Sciatic nerve (tissue), 2 donors: ENCODE measurements at places on chromosomes 16 and 17. TPM values are rescaled to one million over a fixed set of nuclear protein-coding genes. Genes with fewer than 3 reads are reported as not detected.

DNA sequence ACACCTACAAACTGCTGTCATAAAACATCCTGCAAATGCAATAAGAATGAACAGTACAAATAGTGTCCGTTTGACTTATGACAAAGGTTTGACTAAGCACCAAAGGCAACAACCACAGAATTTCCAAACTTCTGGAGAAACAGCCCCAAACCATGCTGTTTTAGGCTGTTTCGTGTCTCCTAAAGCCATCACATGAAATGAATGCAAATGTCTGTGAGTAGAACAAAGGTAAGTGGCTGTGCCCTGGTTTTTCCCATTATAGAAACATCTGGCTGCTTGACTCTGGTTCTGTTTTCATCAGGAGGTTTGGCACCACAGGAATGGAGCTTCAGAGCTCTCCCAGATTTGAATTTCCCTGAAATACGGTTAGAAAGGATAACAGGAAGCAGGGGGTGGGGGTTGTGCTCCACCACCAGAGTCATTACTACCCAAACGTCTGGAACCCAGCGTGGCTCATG lies 4.6 kb upstream of the EMP2 start:
- DNase-seq: no peak

- DNase-seq: no peak
These were observed 426.2 kb downstream of the CDH11 start for GRCh38 chr16:64695684-64696083.

DNA sequence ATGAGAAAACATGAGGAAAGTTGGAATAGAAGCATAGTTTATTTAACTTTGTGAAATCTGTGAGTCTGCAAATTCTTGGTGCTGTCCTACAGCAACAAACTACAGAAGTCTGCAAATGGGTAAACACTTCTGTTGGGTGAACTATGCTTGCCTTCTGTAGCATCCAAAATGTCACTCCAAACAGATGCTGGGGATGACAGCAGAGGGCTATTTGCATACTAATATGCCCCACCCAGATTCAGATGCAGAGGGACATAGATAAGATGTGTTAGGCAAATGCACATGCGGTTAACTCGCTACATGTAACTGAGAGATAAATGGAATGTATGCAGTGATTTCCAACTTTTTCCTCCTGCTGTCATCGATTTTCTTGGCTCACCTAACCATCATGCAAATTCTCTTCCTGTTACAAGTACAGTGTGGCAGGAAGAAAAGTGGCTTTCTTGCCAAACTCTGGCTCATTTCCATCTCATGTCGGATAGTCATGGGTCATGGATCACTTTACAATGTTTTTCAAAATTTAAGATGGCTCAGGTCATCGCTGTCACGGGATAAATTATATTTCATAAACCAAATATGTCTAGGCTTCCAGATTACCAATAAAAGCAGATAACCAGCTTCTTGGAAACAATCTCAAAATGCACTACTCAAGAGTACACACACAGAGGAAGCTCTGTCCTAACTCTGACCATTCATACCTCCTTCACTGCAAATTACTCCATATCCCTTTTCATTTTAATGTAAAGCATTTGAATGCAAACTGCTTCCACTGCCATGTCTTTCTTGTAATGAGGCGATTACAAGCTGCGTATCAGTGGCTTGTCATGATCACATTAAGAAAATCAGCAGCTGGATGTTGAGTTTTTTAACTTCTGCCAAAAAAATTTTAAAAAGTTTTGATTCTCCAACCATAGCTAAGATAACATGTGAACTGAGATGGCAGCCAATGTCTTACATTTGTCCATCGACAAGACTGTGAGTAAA lies 47.7 kb downstream of the ADAMTS18 start:
- DNase-seq: no peak

DNA sequence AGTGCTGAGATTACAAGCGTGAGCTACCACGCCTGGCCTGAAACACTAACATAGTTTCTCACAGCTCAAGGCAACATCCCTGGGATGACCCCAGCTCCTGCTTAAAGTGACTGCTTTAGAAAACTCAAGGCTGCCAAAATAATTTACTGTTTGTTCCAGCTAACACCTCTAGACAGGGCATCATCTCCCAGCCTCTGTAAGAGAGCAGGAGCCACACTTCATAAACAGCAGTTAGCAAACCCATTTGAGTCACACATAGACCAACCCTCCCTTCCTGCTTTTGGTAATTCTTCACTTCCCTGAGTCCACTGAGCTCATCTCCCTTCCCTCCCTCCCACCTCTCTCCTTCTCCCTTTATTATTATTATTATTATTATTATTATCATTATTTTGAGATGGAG lies 201.3 kb downstream of the XYLT1 start:
- DNase-seq: no peak

DNA sequence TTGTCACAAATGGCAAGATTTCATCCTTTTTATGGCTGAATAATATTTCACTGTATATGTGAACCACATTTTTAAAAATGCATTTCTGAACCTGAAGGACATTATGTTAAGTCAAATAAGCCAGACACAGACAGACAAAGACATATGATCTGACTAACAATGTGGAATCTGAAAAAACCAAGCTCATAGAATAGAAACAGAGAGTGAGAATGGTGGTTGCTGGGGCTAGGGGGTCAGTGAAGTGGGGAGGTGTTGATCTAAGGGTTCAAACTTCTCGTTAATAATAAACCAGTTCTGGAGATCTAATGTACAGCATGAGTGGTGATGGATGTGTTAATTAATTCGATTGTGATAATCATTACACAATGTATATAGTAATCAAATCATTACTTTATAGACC lies 475.1 kb downstream of the WWOX start:
- no peak for DNase-seq

DNA sequence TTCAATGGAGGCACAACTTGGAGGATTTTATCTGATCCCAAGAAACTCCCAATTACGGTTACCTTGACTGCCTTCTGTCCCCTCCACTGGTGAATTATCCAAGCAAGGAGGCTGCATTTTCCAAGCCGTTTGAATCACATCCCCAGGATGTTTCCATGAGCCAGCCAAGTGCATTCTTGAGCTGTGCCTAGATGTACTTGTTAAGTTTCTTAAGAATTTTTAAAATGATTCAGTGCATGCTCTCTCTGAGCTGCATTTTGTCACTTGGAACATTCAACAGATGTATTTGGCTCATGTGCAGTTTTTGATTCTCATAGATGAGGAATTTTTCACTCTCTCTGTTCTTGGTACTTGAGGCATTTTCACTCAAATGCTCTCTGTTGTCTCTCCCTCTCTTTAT lies 202.6 kb upstream of the MYOCD start:
- no peak for DNase-seq

- DNase-seq: no peak
These were observed 1.2 kb upstream of the MAFG start for GRCh38 chr17:81928544-81929252.

DNA sequence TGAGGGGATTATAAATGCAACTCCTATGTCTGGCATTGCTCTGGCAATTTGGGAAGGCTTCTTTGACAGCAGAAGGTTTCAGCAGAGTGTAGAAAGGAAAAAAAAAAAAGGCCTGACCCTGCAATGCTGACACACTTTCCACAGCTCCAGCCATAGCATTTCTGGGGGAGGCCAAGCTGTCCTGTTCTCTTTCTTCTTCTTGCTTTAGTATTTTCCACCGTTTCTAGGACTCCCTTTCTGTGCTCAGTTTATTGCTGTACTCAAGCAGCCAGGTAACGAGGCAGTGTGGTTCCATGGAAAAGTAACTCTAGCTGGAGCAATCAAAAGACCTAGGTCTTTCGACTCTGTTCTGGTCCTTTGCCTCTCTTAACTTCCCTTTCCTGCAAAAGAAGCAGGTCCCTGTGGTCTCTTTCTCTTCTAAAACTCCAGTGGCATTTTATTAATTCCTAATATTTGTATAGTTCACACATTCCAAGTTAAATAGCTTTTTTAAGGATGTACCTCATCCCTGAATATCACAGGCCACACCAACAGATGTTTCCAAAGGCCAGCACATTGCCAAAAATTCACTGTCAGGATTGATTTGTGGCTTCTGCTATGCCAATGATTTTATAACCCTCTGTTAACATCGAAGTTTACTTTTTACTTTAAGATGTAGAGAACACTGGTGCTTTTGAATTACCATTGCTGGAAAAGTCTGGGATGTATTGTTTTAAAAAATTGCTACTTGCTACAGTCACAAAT lies 90.3 kb upstream of the BCAR1 start:
- no peak for DNase-seq

GRCh38 chr17:61345825-61346666 lies 53.6 kb upstream of the TBX2 start:
- no peak for DNase-seq

ZG16 gene
- not detected for total RNA-seq

EVI2B gene
- total RNA-seq: 15.7 TPM

MYCBPAP gene
- total RNA-seq: 3.3 TPM

ZP2 gene
- not detected for total RNA-seq

UNC13D gene
- 30.9 TPM for total RNA-seq
